ENCODE measurements at places on chromosomes 1 and 21.

- DNase-seq, result no peak
These were observed 8.8 kb downstream of the LAMB3 start for GRCh38 chr1:209643285-209644020.

- DNase-seq, result no peak
These were observed 262.9 kb downstream of the SEC16B start for GRCh38 chr1:177706977-177707376.

- DNase-seq, result no peak
These were observed 112.7 kb upstream of the JUN start for GRCh38 chr1:58896246-58897183.

DNA sequence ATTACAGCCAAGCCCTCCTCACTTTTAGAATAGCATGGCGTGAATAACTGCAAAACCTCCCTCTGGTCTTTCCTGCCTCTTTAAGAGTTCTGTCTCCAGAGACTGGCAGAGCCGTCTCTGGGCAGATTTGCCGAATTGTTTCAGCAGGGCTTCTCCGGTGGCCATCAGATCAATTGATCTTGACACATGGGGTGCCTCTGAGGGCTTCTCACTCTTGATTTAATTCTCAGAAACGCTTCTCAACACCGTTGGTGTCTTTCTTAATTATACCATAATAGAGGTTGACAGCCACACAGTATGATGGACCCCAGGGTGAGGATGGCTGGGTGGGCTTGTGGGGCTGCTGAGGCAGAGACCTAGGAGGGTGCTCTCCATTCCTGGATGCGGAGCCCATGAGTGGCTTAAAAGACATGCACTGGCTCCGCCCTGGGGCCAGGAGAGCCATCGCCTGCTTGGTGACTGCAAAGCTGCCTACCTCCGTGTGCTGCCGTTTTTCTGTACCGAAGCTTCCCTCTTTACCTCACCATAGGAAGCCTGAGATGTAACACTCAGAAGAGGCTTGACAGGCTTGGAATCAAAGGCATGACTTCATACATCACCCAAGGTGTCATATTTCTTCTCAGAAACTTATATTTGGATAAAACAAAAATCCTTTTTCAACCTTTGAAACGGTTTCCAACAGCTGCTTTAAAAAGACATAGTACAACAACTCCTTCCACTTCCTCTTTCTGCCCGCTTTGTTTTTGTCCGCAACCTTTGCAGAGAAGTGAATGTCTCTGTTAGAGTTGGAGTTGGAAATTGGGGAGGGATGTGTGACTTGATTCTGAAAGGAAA lies 82.9 kb downstream of the GALNT2 start:
- DNase-seq, result no peak

GRCh38 chr1:200452850-200453552 lies 43.2 kb upstream of the ZNF281 start:
- no peak for DNase-seq

DNA sequence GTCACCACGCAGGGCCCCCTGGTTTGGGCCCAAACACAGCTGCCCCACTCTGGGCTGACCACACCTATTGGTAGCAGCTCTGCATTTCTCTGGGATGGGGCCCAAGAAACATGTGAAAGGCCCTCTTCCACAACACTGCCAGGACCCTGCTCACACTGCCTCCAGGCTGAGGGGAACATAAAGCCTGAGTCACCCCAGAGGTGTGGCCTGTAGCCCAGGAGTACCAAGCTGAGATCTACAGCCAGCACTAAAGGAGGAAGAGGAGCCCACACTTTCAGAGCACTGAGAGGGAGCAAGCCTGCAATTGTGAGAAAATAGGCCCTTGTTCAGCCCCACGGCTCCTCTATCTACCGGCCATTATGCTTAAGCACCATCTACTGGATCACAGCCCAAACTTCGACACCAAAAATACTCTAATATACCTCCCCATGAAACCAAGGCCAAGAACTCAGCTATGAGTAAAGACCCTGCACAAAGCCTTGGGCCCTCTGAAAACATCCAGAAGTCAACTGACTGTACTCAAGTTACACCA lies 14.4 kb upstream of the OR2T10 start:
- no peak for DNase-seq

DNA sequence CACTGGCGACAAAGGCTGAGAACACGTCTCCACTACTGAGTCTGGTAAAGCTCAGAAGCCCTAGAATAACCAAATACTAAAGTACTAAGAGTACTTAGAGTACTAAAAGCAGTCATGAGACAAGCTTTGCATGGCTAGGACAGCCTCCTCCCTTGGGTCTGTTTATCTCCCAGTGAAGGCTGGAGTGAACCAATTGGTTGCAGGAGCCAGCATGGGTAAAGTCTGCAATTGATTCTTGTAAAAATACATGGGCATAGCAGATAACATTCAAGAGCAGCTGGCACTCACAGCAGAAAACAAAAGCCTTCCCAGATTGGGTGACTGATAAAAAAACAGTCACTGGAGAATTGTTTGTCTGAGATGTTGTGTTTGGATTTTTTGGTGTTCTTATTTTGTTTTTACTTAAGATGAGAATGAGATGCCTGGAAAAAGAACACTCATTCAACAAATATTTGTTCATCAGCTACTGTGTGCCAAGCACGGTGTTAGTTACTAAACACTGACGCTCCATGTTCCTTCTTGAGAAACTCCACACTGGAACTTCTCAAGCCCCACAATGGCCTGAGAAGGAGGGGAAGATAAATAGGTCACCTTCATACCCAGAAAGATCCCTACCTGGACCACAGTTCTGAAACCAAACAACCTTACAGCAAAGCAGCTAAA lies 3.7 kb downstream of the IRF6 start:
- DNase-seq, result no peak

DNA sequence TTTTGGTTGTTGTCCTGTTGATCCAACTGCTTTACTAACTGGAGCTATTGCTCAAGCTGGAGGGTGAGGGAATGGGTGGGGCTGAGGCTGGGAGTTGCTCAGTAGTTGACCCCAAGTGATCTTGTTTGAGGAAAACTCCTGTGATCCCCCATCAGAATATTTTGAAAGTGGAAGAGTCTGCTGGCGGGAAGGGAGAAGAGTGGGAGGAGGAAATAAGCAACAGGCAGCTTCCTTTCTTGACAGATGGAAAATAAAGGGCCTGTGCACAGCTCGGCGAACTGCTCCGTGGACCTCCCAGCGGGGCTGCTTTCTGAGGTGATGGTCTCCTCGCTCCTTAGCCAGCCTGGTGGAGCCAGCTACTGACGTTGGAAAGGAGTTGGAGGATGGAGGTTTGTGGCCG lies 199.1 kb upstream of the LMO4 start:
- no peak for DNase-seq

DNA sequence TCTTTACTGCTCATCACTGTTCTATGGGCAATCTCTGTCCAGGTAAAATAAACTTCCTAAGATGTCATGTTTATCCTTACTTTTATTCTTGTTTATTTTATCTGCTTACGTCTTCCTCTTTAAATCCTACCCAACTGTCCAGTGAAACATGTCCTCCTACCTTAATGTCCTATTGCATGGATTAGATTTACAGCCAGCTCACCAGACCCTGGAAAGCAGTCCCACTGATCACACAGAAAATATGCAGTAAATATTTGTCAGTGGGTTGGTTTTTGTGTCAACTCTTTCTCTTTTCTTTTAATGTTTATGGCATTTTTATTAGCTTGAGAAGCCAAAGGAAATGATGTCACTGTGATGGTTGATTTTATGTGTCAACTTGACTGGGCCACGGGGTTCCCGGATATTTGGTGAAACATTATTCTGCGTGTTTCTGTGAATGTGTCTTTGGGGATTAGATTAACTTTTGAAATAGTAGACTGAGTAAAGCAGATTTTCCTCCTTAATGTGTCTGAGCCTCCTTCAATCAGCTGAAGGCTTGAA lies 258.3 kb downstream of the SRGAP2C start:
- DNase-seq, result no peak
